ENCODE measurements at places on chromosomes 6 and 20.

GRCh38 chr20:2260250-2260649 lies 35.6 kb upstream of the TGM3 start:
- DNase-seq = no peak

GRCh38 chr6:12034349-12034748 lies 22.2 kb downstream of the HIVEP1 start:
- DNase-seq = no peak

GRCh38 chr6:168265827-168266815 lies 53.5 kb downstream of the DACT2 start:
- no peak for DNase-seq

GRCh38 chr6:170231293-170232185 lies 59.3 kb downstream of the DLL1 start:
- DNase-seq = no peak

- DNase-seq = no peak
Observed at GRCh38 chr6:40169878-40170277, 235.6 kb upstream of the MOCS1 start.

- no peak for DNase-seq
Observed at GRCh38 chr6:136618086-136618485, 67.9 kb upstream of the MAP7 start.

- DNase-seq = no peak
Observed at GRCh38 chr6:110490110-110490509, 13.7 kb upstream of the SLC22A16 start.

GRCh38 chr6:1561355-1561754 lies 48.4 kb upstream of the FOXC1 start:
- no peak for DNase-seq

DNA sequence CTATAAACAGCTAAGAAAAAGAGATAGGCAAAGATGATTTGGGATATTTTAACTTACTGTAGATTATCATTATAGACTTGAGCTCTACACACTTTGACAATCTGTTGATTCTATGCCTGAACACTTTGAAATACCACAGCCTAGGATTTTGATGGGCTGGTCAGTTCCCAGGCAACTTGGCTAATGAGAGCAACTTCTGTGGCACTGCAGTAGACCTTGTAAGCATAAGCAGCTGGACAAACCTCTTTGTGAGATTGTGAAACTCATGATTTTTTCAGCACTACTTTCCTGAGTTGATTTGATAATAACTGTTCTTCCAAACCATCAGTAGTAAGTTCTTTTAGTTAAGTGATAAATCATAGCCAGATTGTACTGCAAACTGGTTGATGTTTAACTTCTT lies 27.1 kb upstream of the ELOVL5 start:
- DNase-seq = no peak

- DNase-seq = no peak
Observed at GRCh38 chr20:15059438-15059837, 722.0 kb upstream of the FLRT3 start.

GRCh38 chr20:49405062-49405683 lies 77.3 kb downstream of the KCNB1 start:
- peak; percentile 78 for DNase-seq

- DNase-seq = no peak
Observed at GRCh38 chr20:63696306-63696627, 185 bp upstream of the TNFRSF6B start.

GRCh38 chr6:139829576-139829975 lies 455.1 kb upstream of the CITED2 start:
- peak; percentile 11 for DNase-seq

DNA sequence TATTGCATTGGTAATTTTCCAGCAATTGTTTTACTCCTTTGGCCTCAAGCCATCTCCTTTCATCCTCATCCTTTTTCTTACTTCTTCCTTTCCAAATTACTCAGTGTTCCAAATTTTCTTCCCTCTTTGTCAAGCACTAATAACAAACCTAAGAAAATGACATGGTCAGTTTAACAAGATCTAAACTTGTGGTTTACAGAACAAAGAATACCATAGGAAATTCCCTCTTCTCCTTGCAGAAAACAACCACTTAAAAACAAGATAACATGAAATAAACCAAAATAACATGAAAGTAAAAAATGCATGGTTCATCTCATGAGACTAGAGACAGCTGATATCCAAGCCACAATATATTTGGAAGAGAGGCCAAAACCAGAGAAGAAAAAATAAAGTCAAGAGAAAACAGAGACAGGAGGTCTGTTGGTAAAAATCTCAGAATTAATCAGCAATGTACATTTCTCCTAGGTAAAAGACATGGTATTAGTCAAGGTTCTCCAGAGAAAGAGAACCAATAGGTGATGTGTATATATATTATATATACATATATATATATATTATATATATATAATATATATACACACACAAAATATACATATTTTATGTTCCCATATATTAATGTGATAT lies 51.0 kb upstream of the SENP6 start:
- DNase-seq = no peak

DNA sequence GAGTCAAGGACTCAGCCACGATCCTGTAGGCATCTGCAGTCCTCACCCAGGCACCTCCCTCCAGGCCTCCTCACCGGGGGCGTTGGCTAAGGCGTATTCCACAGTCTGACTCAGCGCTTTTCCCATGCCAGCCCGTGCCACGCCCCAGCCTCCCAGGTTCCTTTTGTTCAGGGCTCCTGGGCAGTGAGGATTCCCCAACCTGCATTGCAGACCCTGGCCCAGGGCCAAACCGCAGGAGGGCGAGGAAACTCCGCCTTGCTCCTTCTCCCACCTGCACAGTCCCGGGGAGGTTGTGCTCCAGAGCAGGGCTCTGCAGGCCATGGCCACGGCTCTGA lies 202.8 kb upstream of the CST7 start:
- DNase-seq = no peak

GRCh38 chr6:109783250-109783986 lies 92.3 kb downstream of the FIG4 start:
- DNase-seq = no peak

- no peak for DNase-seq
Observed at GRCh38 chr6:1028723-1029122, 283.2 kb upstream of the FOXQ1 start.

- DNase-seq = no peak
Observed at GRCh38 chr20:17857639-17858449, 110.8 kb downstream of the SNX5 start.

- no peak for DNase-seq
Observed at GRCh38 chr6:25006565-25007001, 70.8 kb upstream of the RIPOR2 start.

DNA sequence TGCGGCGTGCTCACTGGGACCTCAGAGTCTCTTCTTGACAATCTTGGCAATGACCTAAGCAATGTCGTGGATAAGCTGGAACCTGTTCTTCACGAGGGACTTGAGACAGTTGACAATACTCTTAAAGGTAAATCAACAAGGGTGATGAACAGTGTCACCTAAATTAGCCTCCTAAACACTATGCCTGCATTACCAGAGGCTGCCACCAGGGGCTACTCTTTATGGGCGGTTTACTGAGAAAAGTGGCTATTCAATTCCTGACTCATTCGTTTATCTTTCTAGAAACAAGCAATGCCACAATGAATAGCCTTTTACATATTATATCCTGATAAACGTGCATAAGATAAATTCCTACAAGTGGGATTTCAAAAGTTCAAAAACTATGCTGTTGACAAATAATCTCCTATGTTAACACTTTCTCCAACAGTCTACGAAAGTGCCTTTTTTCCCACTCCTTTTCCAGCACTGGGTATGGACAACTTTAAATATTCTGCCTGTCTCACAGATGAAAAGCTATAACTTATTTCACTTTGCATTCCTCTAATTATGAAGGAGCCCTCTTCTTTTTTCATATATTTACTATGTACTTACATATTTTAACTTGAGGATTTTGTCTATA lies 1.3 kb downstream of the BPIFA2 start:
- no peak for DNase-seq

- no peak for DNase-seq
Observed at GRCh38 chr6:31378062-31378720, 21.2 kb upstream of the HLA-B start.

- no peak for DNase-seq
Observed at GRCh38 chr6:96821034-96821433, 16.2 kb downstream of the GPR63 start.

DNA sequence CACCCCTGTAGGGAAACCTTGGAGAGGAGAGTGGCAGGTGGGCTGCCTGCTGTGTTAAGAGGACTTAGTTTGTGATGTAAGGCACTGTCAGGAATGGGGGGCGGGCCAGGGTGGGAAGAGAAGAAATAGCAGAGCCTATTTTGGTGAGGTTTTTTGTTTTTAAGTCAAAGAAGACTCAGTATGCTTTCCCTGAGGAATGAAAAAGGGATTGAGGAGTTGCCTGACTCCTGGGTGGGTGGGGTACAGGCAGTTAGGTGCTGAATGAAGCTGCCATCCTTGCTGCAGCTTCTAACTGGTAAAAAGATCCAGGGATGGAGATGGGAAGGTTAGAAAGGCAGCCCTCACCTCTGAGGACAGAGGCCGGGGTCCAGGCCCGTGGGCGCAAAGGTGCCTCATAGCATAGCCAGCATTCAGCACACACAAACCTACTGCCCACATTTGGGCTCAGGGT lies 37.9 kb downstream of the PLCG1 start:
- no peak for DNase-seq

DNA sequence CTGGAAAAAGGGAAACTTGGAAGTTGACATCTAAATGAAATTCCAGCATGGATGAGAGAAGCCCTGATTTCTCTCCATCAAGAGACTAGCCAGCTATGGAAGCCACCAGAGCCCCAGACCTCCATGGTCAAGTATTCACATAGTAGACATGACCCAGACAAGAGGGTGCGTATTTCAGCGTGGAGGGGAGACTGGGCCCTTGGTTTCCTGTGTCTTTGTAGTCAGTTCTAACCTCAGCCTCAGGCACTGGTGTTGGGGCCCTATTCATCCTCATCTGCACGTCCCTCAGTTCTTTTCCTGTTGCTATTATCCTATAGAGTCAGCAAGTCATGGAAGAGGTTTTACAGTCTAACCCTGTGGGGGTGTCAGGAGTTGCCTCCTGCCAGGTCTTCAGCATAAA lies 12.5 kb downstream of the GNL1 start:
- DNase-seq = no peak

DNA sequence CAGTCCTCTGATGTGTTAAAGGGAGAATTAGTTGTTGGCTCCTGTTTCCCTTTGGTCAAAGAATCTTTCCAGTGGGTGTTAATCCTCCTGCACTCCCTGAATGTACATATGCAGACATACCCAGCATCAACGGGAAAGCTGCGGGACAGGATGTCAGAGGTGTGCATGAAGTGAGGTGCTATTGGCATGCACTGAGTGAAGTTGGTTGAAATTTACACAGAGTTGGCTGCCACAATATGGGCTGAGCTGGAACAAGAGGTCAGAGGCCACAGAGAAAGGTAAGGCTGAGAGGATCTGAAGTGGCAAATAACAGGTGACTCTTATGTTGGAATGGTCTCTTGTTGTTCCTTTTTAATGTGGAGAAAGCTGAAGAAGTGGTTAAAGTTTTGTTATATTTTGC lies 82.7 kb upstream of the AKIRIN2 start:
- no peak for DNase-seq

DNA sequence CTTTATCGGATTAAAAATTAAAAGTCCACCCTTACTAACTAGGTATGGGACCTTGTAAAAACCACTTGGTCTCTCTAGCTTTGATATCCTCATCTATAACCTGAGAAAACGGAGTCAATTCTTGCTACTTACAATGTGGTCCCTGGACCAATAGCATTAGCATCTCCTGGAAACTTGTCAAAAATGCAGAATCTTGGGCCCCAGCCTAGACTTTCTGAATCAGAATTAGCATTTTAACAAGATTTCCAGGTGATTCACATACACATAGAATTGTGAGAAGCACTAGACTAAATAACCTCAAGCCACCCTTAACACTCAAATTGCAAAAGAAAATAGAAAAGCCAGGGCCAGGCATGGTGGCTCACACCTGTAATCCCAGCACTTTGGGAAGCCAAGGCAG lies 96.6 kb downstream of the RNGTT start:
- DNase-seq = no peak

GRCh38 chr20:3047486-3048419 lies 1.9 kb downstream of the MRPS26 start:
- DNase-seq = no peak

GRCh38 chr6:119337762-119338161 lies 11.8 kb downstream of the MAN1A1 start:
- DNase-seq = no peak

DNA sequence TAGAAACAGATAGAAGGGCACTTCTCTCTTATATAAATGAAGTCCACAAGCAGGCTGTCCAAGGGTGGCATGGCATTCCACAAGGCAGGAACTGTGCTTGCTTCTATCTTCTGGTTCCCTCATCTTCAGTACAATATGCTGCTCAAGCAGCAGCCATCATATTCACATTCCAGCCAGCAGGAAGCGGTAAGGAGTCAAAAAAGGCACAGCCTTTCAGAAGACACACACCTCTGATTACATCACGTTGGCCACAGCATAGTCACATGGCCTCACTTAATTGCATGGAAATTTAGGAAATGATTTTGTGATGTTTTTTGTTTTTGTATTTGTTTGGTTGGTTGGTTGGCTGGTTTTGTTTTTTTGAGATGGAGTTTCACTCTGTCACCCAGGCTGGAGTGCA lies 19.0 kb downstream of the REM1 start:
- DNase-seq = no peak

DNA sequence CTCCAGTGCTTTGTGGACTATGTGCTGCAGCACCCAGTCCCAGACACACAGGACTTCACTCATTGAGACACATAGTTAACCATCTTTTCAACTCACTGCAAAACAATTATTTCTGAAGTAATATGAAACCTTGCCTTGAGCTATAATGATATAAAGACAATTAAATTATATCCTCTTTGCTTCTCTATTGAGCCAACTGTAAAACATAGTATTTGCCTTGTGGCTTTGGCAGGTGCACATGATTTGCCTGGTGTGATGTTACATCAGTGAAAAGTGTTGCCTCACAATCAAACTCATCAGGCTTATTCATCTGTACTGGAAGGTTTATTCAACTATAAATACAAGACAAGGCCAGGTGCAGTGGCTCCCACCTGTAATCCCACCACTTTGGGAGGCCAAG lies 80.6 kb downstream of the NCOA7 start:
- DNase-seq = peak; percentile 27

DNA sequence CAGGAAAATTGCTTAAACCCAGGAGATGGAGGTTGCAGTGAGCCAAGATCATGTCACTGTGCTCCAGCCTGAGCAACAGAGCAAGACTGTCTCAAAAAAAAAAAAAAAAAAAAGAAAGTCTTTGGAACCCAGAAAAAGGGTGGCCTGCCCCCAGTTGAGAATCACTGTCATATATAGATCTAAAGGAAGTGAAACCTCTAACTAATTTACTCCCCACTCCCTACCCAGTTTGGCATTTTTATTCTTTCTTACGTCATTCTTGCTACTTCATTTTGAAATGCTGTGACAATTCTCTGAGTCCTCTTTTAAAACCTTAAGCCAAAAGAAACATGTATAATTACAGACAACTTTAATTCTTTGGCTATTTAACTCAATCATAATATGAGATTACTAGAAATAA lies 254.8 kb downstream of the CDC5L start:
- no peak for DNase-seq
